Stimulated activated CD4-positive, alpha-beta T cell treated with anti-CD3 and anti-CD28 coated beads, Interleukin-15, amount 100 ng/mL, for 24 hours (primary cell): ENCODE measurements at places on chromosomes 2 and 18.

DNA sequence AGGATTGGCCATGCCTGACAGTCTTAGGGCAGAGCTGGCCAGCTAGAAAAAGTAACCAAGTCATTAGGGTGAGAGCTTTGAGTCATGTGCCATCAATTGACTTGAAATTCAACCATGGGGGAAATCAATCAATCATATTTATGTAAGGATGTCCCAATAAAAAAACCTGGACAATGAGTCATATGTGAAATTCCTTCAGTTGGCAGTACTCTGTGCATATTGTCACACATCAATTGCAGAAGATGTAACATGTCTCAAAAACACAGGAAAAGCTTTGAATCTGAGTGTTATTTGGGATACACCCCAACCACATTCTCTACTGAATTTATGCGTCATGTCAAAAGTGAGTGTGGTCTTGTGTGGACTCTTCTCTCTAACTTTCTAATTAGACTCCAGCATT lies 1004.1 kb upstream of the NRXN1 start:
- no peak for DNase-seq

- DNase-seq: no peak
Observed at GRCh38 chr2:69902213-69902922, 8.6 kb downstream of the SNRNP27 start.

DNA sequence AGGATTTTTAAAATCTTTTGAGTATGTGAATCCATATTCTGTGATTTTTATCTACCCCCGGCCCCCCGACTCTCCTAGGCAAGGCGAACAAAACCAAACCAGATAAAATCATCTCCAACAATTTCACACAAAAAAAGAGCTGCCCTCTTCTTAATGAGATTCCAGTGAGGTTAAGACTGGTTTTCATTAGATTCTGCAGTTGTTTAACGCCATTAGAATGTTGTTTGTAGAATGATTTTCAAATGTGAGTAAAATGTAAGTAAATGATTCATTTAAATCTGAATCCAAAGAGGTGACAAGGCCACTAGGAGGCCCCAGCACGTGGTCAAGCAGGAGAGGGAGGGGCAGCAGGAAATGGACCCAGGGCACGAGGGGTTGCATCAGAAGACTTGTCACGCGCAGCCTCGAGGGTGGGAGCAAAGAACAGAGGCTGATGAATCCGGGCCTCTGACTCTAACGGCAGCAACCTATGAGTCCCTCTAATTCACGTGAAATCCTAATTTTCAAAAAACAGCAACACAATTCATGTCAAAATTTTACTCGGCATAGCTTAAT lies 24.3 kb upstream of the KLHL29 start:
- no peak for DNase-seq

DNA sequence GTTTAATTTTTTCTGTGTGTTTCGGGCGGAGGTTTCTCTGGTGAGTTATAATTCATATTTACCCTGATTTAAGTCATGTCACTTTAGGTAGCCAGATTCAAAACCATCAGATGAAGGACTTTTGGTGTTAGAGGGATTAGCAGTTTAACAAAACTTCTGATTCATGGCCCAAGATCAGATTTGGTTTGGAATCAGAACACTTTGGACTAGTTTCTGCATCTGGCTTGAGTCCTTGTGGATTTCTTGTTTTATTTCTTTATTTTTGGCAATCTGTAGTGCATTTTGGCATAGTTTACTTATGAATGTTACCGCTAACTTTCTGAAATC lies 3.5 kb downstream of the NEDD4L start:
- DNase-seq: no peak
